ENCODE measurements at places on chromosomes 13 and 19.

DNA sequence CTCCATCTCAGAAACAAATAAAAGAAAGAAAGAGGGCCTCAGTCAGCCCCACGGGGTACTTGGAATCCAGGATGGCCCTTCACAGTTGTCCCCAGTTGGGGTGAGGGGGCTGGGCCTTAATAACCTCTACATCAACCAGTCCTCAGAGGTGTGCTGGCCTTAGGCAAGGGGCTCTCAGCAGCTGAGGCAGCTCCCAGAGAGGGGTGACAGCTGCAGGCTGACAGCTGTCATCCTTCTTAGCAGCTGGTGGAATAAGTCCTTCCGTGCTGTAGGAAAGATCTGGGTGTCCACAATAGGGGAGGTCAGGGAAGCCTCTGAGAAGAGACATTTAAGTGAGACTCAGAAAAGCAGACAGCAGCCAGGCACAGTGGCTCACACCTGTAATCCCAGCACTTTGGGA, 7.4 kb downstream of the BCAM start:
- no peak for DNase-seq

- no peak for DNase-seq
Observed at GRCh38 chr19:51799774-51800472, 5.0 kb downstream of the FPR3 start.

- no peak for DNase-seq
Observed at GRCh38 chr19:45255611-45256157, 4.6 kb downstream of the MARK4 start.

DNA sequence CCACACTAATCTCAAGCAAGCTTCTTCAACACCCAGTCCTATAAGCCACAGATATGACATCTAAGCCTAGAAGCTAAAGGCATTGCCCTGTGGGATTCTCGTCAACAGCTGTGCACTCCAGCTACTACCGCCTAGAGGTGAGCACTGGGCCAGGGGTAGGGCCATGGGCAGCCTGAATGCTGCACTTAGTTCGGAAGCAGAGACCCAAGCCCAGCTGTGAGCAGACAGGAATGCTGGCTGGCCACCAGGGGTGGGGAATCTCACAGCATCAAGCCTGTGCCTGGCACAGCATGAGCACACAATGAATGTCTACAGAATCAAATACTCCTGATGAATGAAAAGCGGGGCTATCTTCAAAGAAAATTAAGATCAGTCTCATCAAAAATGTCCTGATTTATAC, 167.5 kb upstream of the UBL3 start:
- no peak for DNase-seq

GRCh38 chr13:113875837-113876281, 12.0 kb upstream of the GAS6 start:
- DNase-seq, result no peak

DNA sequence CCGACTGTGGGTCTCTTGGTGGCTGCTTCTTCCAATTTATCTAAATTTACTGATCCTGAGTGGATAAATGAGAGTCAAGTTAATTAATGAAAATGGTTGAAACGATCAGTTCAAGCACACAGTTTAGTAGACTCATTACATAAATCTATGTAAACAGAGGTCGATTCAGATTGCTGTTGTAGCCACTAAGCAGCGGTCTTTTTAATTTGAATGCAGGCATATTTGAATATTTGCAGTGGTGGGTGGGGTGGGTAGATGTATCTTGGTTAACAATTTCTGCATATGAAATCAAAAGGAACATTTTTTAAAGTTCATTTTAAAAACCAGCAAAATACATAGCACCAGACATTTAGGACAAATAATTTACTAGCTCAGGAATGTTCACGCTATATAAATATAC, 325.9 kb downstream of the KLF12 start:
- no peak for DNase-seq

- no peak for DNase-seq
Observed at GRCh38 chr13:104485571-104485970, 1419.4 kb upstream of the SLC10A2 start.

GRCh38 chr19:2607712-2608601, 94.5 kb downstream of the GNG7 start:
- DNase-seq, result peak; percentile 79

DNA sequence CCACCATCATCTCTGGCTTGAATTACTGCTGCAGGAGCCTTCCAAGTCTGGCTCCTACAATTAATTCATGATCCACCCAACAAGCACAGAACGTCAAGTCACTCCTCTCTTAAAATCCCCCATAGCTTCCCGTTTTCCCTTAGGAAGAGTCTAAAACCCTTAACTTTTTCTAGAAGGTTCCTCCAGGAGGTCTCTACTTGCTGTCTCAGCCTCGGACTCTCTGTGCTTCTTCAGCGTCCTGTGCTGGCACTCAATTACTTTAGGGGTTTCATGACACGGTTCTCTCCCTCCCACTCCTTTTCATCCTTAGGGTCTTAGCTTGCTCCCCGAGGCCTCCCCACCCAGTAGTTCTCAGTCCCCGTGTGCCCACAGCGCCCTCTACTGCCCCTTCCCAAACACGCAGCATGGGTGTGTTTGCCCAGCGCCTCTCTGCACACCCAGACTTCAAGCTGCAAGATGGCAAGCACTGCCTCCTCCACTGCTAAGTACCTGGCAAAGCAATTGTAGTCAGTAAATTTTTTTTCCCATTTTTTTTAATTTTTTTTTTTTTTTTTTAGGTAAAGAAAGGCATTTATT, 25.8 kb upstream of the MAP3K10 start:
- DNase-seq, result no peak

DNA sequence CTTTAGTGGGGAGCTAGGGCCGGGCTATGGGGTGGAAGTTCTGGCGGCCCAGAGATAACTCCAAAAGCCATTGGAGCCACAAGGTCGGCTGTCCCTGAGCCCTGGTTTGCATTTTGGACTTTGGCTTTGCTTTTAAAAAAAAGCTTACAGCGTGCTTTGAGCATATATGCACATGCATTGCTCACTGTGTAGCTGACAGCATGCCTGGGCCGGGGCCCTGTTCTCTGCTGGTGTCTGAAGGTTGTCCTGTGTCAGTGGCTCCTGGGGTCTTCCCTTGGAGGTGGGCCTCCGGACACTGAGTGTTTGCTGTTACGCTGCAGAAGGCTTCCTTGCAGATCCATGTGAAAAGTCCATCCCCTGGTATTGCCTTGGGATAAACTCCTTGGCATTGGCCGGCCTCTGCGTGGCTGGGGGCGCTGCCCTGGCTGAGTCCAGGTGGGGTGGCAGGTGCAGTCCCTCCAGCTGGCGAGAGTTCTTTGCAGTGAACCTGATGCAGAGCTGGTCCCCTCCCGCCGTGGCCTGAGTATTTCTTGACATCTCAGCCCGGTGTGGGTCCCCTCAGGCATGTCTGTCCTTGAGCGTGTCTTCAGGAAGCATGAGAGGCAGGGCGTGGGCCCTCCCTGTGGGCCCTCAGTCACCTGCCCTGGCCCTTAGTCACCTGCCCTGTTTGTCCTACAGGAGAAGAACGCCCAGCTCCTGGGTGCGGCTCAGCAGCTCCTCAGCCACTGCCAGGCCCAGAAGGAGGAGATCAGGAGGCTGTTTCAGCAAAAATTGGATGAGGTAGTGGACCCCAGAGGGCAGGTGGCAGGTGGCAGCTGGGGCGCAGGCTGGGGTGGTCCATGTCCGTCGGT, 23.0 kb downstream of the PLEKHJ1 start:
- DNase-seq, result no peak

DNA sequence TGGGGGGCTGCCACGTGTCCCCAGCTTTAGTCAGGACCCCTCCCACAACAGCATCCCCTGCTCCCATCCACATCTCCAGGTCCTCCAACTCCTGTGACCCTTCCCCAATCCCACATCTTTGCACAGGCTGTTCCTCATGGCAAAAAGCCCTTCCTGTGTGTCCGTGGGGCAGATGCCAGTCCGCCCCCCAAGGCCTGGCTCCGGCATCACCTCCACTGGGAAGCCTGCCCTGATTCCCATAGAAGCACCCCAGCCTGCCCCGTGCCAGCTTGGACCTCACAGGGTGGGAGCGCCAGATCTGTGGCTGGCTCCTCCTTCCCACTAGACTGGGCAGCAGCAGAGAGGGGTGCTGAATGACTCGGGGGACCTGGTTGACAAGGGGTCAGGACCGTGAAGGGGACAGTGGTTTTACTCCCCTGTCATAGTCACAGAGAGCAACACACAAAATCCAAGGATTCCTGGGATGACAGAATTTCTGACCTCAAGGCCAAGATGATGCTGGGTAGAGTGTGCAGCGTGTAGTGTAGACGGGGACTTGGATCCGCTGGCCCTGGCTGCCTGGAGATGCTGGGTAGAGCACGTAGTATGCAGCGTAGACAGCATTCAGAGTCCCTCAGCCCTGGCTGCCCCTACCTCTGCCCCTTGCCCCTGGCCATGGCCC, 13.3 kb downstream of the KLF2 start:
- DNase-seq, result no peak

GRCh38 chr13:28624707-28625432, 34.1 kb upstream of the POMP start:
- DNase-seq, result no peak

- DNase-seq, result peak; percentile 33
Observed at GRCh38 chr19:38551450-38551813, 66.3 kb downstream of the MAP4K1 start.

DNA sequence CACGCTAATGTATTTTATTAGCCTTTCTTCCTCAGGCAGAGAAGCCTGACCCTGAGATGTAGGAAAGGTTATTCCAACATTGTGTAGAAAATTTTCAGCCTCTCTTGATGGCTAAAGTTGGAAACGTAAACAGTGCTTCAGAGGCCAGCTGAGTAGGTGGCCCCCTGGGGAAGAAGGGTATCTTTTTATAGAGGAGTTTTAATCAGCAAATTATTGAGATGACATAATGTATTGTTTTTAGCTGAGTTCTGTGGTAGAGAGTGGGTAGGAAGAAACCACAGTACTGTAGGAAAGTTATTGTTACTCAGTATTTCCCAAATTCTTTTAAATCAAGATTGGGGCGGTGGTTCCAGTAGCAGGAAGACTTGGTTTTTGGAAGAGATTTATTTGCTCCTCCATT, 268.8 kb downstream of the DLEU7 start:
- DNase-seq, result no peak

DNA sequence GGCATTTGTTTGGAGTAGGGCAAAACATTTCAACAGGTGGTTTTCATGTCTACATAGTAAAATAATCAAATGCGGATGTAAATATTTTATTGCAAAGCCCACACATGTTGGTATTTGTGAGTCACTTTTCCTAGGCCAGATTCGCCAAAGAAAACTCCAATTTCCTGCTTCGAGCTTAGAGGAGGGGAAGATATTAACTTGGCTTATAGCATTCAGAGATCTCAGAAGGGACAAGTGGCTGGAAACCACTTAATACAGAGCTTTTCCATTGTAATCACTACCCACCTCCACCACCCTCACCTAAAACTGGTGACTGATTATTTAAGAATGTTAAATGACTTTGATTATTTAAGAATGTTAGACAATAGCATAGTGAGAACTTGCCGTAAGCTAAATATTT, 530.6 kb upstream of the SPRY2 start:
- no peak for DNase-seq

- DNase-seq, result no peak
Observed at GRCh38 chr19:46303691-46304397, 7.0 kb downstream of the HIF3A start.

DNA sequence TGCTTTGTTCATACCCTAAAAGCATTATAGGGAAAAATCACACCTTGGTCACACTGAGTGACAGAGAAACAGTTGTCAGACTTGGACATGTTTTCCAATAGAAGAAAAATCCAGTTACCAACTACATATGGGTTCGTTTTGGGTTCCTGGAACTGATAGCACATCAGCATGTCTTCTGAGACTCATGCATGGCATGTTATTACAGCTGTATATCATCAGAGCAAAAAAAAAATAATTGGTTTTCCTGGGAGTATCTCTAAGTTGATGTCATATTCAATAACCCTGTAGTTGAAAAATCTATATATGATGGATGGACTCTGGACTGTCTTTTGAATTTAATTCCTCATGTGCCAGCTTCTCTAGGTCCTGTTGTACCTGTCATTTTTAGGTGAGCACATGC, 211.6 kb downstream of the DNAJC15 start:
- DNase-seq, result no peak

- no peak for DNase-seq
Observed at GRCh38 chr19:32322541-32322940, 22.9 kb upstream of the ZNF507 start.

DNA sequence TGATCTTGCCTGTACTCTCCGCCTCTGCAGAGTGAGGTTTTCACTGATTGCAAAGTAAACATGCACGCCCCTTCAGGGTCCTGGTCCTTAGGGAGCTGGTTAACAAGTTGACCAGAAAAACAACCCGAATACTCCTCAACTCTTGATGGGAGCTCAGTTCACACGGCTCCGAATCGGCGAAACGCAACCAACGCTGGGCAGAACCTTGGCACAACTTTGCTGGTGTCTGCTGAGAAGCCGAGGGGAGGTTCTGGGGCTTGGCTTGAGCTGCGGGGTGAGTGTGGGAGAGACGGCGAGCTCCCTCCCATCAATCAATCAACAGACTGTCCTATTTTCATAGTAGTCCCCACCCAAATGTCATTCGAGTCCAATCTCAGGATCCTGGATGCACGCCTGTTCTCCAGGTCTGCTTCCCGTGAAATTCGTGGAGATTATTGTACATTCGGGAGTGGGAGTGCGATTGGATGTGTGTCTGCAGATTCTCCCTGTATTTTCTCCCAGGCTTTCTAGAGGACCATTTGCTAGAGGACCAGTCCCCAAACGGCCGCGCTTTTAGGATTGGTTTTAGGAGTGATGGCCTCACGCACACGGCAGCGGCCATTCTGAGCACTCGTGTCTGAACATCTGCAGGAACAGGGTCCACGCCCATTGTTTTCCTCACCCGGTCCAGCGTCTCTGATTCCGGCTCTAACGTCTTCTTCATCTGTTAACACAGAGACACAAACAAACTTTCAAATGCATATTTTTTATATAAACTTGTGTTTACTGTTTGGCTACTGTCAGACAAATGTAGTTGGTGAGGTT, 51.6 kb upstream of the F7 start:
- no peak for DNase-seq

DNA sequence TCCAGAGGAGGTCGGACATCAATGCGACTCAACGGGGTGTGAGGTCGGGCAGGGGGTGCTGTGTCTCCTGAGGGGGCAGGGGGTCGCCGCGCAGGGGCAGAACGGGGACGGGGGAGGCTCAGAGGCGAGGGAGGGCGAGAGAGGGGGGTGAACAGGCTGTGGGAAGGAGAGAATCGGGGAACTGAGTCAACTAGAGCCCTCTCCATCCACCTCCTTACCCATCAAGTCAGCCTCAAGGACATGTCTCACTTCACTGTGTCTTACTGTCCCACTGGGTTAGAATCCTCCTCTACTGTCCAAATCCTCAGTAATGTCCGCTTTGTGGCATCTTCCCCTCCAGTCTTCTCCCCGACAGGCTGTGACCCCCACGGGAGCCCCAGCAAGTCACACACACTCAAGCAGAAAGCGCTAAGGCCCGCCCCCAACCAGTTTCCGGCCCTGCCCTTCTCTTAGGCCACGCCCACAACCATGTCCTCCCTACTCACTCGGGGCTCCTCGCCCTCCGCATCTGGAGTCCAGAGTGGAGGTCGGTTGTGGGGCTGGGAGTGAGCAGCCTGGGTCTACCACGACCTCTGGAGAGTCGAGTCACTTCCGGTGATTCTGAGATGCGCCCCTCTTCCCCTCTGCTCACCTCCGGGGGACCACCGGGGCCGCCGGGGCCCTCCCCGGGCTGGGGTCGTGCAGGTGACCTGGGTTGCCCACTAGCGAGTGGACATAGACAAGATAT, 9.3 kb downstream of the PLEKHA4 start:
- no peak for DNase-seq

All from stimulated activated CD4-positive, alpha-beta T cell treated with anti-CD3 and anti-CD28 coated beads, Interleukin-1b, Interleukin-23, amount 100 ng/mL, for 24 hours (primary cell).